ENCODE measurements at places on chromosomes 3 and 15. TPM values are rescaled to one million over a fixed set of nuclear protein-coding genes. Genes with fewer than 3 reads are reported as not detected.
A peak's percentile ranks its signal among the peaks of the same experiment; 100 is the strongest.

The STX19 gene
- not detected for total RNA-seq

The SPESP1 gene
- total RNA-seq, result 0.51 TPM

The CASR gene
- total RNA-seq, result not detected

The FES gene
- 33.7 TPM for total RNA-seq

The C3orf20 gene
- 0.28 TPM for total RNA-seq

The GOLGA6D gene
- total RNA-seq, result not detected

The EFHB gene
- 0.44 TPM for total RNA-seq

The MESP2 gene
- not detected for total RNA-seq

The FOXB1 gene
- total RNA-seq, result 0.68 TPM

DNA sequence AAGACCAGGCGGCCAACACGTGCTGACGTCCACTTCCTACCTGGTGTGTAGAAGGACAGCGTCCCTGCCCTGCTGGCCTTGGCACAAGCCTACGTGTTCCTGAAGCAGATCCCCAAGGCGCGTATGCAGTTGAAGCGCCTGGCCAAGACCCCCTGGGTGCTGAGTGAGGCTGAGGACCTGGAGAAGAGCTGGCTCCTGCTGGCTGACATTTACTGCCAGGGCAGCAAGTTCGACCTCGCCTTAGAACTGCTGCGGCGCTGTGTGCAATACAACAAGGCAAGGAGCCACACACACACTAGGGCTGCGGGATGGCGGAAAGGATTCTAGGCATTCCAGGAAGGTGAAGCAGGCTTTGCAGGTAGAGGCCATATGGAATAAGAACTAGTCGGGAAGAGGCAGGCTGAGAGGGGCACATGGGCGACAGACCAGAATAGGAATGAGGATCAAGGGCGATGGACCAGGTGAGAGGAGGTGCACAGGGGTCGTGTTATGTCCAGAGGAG lies 15.9 kb downstream of the CSRNP1 start:
- H3K4me3 ChIP-seq, result no peak overlapping the region
- no peak for DNase-seq
- H3K4me1 ChIP-seq, result peaks cover 20% of the 10 kb centered on the region
- peaks cover 33% of the 10 kb centered on the region for H3K36me3 ChIP-seq

DNA sequence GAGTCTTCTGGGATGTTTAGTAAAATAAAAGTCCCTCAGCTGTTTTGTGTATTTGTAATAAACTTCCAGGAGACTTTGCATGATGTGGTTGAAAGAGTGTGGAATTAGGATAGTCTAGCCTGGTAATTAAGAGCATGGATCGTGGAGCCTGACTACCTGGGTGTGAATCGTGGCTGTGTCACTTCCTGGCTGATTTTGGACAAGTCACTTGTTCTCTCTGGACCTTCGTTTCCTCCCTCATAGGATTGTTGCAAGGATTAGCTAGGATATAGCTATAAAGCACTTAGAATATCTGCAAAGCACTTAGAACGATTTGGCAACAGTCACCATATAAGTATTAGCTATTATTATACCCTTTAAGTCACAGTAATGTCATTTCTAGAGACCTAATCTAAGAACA lies 40.2 kb downstream of the SLMAP start:
- no peak for DNase-seq
- no peak overlapping the region for H3K4me3 ChIP-seq
- peaks cover 2% of the 10 kb centered on the region for H3K36me3 ChIP-seq
- peak overlapping the region; percentile 8 for H3K27ac ChIP-seq
- H3K4me1 ChIP-seq, result peaks cover 21% of the 10 kb centered on the region

- DNase-seq, result no peak
- H3K27ac ChIP-seq, result no peak overlapping the region
- peaks cover 10% of the 10 kb centered on the region for H3K4me1 ChIP-seq
- H3K4me3 ChIP-seq, result no peak overlapping the region
- H3K27me3 ChIP-seq, result peaks cover 1% of the 10 kb centered on the region
Measured at GRCh38 chr3:189584645-189585044, 46.5 kb upstream of the TP63 start.

- no peak overlapping the region for H3K27ac ChIP-seq
- H3K4me1 ChIP-seq, result peaks cover 1% of the 10 kb centered on the region
- no peaks in the 10 kb centered on the region for H3K36me3 ChIP-seq
- no peak overlapping the region for H3K4me3 ChIP-seq
- H3K27me3 ChIP-seq, result peaks cover 13% of the 10 kb centered on the region
Measured at GRCh38 chr3:52432225-52432624, 12.7 kb downstream of the SEMA3G start.

DNA sequence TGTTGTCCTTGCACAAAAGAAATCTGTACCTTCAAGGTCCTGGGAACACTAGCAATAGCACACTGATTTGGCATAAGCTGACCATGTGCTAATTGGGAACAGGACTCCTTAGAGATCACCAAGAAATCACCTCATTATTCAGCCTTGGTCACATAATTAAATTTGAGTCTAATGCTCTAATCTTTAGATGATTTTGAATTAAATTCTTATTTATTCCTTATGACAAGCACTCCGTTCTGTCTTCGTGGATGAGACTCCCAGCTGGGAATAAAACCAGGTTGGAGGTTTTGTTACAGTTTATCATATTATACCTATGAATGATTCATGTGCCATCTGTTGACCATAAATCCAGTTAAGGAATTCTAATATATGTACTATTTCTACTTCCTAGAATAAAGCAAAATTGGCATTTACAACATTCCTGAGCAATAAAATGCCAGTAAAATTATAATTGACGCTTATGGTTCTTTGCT lies 162.2 kb downstream of the MYRIP start:
- H3K27ac ChIP-seq, result no peak overlapping the region
- no peak for DNase-seq
- H3K27me3 ChIP-seq, result no peaks in the 10 kb centered on the region
- no peaks in the 10 kb centered on the region for H3K4me1 ChIP-seq
- no peaks in the 10 kb centered on the region for H3K36me3 ChIP-seq

DNA sequence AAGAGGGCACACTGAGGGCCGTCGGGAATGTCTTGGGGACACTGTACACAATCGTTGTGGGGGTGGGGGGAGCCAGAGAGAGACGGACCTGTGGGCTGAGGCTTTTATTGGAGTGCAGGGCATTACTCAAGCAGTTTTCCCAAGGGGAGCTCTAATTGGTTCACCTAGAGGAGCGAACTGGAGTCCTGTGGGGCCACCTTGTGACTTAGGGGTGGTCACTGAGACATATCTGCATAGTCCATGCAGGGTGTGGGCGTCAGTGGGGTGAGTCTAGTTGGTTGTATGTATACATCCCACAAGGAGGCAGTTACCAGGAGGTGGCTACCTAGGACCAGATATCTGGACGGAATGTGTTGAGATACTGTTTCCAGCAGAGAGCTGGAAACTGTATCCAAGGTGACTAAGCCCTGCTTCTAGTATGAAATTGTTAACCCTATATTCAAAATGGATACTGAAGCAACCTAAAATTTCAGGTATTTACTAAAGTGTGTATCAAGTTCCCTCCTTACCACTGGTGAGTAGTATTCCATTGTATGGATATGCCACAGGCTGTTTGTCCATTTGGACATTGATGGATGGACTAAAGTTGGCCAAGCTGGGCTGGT lies 2.6 kb upstream of the PIGZ start:
- DNase-seq, result no peak
- H3K36me3 ChIP-seq, result peaks cover 8% of the 10 kb centered on the region
- H3K27me3 ChIP-seq, result peaks cover 10% of the 10 kb centered on the region
- no peak overlapping the region for H3K4me3 ChIP-seq

- peak overlapping the region; percentile 98 for H3K27ac ChIP-seq
- peaks cover 20% of the 10 kb centered on the region for H3K36me3 ChIP-seq
- H3K4me3 ChIP-seq, result peak overlapping the region; percentile 97
- DNase-seq, result no peak
- peaks cover 25% of the 10 kb centered on the region for H3K4me1 ChIP-seq
Measured at GRCh38 chr3:120742849-120743365, 363 bp downstream of the GTF2E1 start.

GRCh38 chr15:40239693-40240618 lies 1.1 kb downstream of the PAK6 start:
- H3K4me1 ChIP-seq, result peaks cover 7% of the 10 kb centered on the region
- no peak overlapping the region for H3K27ac ChIP-seq
- peaks cover 2% of the 10 kb centered on the region for H3K36me3 ChIP-seq

DNA sequence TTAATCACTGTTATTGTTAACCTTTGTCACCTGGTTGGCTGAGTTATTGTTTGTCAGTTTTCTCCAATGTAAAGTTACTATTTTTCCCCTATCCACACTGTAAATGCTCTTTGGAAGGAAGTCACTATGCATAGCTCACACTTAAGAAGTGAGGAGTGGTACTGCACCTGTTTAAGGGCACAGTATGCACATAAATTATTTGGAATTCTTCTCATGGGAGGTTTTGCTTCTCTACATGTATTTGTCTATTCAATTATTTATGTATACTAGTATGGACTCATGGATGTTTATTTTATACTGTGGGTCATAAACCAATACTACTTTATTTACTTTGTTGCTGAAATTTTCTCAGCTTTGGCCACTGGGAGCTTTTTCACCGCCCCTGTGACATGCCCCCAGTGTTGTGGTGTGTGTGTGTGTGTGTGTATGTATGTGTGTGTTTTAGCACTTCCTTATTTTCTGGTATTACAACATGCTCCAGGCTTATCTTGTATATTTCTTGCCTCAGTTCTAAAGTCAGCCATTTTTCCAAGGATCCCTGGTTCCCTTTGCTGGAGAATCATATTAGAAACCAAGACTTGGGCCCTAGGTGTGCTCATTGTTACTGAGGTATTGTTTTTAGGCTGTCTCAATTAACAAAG lies 290.5 kb downstream of the KBTBD8 start:
- H3K4me3 ChIP-seq, result no peak overlapping the region
- no peaks in the 10 kb centered on the region for H3K27me3 ChIP-seq
- peaks cover 2% of the 10 kb centered on the region for H3K4me1 ChIP-seq
- H3K36me3 ChIP-seq, result no peaks in the 10 kb centered on the region

DNA sequence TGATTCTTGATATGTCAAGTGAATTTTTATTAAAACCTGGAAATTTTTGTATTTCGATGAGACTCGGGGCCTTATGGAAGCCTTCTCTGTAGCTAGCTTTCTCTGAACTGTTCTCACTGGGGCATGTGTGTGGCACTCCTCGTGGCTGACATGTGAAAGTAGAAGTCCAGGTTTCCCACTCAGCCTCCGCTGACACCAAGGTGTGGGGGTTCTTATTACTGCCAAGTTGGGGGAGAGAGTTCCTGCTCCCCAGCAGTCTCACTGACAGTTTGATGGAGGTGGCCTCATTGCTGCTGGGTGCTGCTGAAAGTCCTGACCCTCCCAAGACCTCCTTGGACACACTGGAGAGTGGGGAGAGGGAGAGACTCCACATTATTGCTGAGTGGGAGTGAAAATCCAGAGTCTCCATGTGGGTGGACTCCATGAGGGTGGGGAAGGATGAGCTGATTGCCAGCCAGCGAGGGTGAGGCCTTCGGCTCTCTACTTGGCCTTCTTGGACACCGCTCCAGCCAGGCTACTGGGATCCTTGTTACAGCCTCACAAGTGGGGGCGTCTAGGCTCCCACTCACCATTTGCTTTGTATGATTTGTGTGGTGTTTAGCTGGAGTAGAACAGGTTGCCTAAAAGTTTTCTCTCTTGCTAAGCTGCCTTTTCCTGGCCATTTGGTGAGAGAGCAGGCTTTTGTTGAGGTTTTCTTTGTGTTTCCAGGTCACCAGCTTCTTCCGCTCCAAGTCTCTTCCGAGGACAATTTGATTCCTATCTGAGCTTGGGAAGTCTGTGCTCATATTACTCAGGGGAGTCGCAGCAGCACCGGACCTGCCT lies 64.1 kb downstream of the LSM3 start:
- no peak overlapping the region for H3K27ac ChIP-seq
- H3K4me1 ChIP-seq, result no peaks in the 10 kb centered on the region
- no peak for DNase-seq
- H3K36me3 ChIP-seq, result no peaks in the 10 kb centered on the region

DNA sequence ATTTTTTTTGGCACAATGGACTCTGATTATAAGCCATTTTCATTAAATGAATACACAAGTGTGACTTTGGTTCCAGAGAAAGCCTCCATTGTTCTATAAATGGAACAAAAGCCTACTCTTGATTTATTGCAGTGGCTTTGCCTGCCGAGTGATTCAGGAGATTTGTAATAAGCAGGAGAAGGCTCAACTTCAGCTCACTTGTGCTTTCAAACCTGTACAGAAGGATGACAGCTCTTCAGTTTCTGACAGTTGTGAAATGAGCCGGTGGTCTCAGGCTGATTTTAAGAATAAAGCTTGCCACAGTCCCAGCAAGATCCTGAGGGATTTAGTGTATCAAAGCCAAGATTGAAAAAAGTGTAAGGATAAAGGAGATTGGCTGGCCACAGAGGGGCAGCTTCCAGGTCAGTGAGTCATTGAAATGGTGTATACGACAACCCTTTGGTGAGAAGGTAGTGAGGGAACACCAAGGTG lies 438.8 kb upstream of the TGFBR2 start:
- peaks cover 2% of the 10 kb centered on the region for H3K27me3 ChIP-seq
- H3K4me3 ChIP-seq, result no peak overlapping the region
- no peak overlapping the region for H3K27ac ChIP-seq
- no peaks in the 10 kb centered on the region for H3K36me3 ChIP-seq

GRCh38 chr15:86772369-86773059 lies 692.8 kb downstream of the AGBL1 start:
- no peaks in the 10 kb centered on the region for H3K4me1 ChIP-seq
- H3K36me3 ChIP-seq, result no peaks in the 10 kb centered on the region
- H3K27me3 ChIP-seq, result no peaks in the 10 kb centered on the region
- DNase-seq, result no peak
- H3K27ac ChIP-seq, result no peak overlapping the region
- H3K4me3 ChIP-seq, result no peak overlapping the region

GRCh38 chr15:85048430-85048829 lies 66.8 kb downstream of the PDE8A start:
- peaks cover 12% of the 10 kb centered on the region for H3K4me1 ChIP-seq
- no peaks in the 10 kb centered on the region for H3K27me3 ChIP-seq
- no peak overlapping the region for H3K27ac ChIP-seq
- no peak for DNase-seq

DNA sequence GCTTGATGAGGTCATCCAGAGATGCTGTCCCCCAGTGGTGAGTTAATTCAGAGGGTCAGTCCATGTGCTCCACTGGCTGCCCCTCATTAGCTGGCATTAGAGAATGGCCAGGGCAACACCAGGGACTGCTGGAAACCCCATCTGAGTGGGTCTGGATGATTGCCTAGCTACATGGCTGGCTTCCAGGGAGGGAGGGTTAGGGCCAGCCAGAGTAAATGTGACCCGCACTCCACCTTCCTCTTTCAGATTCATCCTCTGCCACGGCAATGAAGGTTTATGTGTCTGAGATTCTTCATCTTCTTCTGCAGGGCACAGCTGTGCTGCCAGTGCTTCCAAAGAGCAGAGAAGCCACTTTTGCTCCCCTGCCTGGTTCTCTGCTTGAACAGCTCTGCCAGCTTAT lies 391.9 kb downstream of the OCA2 start:
- no peak overlapping the region for H3K27ac ChIP-seq
- H3K4me3 ChIP-seq, result no peak overlapping the region
- H3K27me3 ChIP-seq, result no peaks in the 10 kb centered on the region
- H3K36me3 ChIP-seq, result no peaks in the 10 kb centered on the region

GRCh38 chr3:37395286-37395685 lies 220.9 kb upstream of the LRRFIP2 start:
- DNase-seq, result no peak
- H3K4me3 ChIP-seq, result no peak overlapping the region
- no peak overlapping the region for H3K27ac ChIP-seq
- no peaks in the 10 kb centered on the region for H3K4me1 ChIP-seq

GRCh38 chr3:48268381-48268935 lies 27.6 kb downstream of the ZNF589 start:
- peak overlapping the region; percentile 73 for H3K4me3 ChIP-seq
- peaks cover 51% of the 10 kb centered on the region for H3K36me3 ChIP-seq
- peaks cover 36% of the 10 kb centered on the region for H3K4me1 ChIP-seq
- DNase-seq, result peak; percentile 92
- H3K27me3 ChIP-seq, result no peaks in the 10 kb centered on the region

All from activated CD4-positive, alpha-beta T cell treated with anti-CD3 and anti-CD28 coated beads, Interleukin-2, amount 10 ng/mL, durations not matched to agents 24 days and 14 days (primary cell).